ENCODE measurements at places on chromosomes 13 and 19.

- no peak for DNase-seq
Observed at GRCh38 chr19:40489882-40490230, 23.1 kb downstream of the SPTBN4 start.

- no peak for DNase-seq
Observed at GRCh38 chr13:64845110-64845509, 2385.0 kb downstream of the PCDH9 start.

DNA sequence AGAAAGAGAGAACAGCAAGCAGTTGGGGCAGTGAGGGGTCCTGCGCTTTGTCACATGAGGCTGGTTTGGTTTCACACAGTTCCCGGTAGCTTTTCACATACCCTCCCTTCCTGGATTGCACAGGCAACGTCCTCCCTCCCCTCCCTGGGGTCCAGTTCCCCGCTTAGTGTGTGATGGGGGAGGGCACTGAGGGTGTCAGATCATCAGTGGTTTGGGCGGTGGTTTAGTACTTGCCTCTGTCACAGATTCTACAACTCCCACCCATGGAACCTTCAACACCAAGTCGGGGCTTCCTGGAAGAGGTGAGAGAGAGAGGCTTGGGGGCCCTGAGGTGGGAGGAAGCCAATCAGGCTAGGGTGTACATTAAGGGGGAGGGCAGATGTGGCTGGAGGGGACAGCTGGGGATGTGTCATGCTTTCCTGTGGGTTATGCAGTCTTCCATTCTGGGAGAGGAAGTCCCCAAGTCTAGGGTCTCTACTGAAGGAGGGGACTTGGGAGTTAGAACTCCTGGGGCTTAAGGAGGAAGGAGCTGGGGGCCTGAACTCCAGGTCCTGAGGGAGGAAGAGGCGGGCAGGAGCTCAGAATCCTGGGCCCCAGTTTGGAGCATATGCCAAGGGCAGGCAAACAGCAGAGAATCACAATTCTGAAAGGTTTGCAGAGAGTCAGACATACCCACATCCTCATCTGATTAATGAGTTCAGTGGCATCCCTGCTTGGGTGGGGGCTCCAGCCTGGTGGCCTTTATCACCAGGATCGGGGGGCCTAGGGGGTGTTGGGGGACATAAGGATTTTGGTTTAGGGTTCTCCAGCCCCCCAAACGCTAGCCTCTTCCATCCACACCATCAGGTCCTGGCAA, at the start of gene NKG7:
TSS of gene NKG7 (minus strand) at position 6 of the 856 bp plus-strand sequence. CDS start 119 bp downstream, outside the sequence.
- DNase-seq, result no peak

DNA sequence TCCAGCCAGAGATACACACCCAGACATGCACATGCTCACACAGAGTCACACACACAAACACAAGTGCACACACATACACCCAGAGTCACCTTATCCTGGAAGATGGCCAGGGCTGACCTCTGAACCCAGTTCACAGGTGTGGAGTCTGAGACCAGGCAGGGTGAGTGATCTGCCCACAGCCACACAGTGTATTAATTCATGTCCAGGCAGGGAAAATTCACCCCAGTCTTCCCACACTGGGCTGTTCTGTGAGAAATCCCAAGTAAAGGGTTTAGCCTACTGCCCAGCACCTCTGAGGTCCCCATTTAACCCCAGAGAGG, 2.0 kb downstream of the POU2F2 start:
- DNase-seq, result no peak

DNA sequence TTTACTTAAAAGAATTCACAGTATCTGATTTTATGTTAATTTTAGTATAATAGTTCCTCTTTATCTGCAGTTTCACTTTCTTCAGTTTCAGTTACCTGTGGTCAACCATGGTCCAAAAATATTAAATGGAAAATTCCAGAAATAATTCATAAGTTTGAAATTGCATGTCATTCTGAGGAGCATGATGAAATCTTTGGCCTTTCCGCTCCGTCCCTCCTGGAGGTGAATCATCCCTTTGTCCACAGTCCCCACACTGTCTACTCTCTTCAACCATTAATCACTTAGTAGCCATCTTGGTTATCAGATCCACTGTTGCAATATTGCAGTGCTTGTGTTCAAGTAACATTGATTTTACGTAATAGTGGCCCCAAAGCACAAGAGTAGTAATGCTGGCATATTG, 26.9 kb downstream of the SLITRK6 start:
- no peak for DNase-seq

DNA sequence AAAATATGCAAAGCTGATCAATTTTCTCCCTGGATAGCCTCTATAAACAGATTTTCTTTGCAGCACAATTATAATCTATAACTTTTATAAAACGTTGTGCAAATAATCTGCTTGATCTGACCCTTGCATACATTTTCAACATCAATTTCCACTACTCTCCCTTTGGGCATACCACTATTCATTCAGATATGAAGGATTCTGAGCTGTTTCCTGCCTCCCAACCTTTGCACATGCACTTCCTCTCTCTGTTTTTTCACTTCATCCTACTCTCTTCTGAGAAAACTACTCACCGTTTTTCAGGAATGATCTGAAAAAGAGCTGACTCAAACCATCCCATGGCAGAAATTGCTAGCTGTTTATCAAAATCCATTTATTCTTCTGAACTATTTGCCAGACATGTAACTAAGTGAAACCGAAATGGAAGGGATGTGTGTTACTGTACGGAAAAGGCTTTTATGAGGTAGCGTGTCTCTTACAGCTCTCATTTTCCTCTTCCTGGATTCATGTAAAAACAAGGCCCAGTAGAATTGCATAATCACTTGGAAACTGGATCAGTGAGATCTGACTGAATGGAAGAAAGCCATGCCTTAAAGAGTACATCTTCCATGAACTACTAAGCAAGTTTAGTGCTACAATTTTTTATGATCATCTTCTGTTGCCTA, 1447.3 kb upstream of the MIR17HG start:
- no peak for DNase-seq

- DNase-seq, result no peak
Observed at GRCh38 chr19:35904311-35905068, 2.2 kb downstream of the HCST start.

GRCh38 chr19:15108845-15109767, 1.9 kb downstream of the SYDE1 start:
- DNase-seq, result no peak

DNA sequence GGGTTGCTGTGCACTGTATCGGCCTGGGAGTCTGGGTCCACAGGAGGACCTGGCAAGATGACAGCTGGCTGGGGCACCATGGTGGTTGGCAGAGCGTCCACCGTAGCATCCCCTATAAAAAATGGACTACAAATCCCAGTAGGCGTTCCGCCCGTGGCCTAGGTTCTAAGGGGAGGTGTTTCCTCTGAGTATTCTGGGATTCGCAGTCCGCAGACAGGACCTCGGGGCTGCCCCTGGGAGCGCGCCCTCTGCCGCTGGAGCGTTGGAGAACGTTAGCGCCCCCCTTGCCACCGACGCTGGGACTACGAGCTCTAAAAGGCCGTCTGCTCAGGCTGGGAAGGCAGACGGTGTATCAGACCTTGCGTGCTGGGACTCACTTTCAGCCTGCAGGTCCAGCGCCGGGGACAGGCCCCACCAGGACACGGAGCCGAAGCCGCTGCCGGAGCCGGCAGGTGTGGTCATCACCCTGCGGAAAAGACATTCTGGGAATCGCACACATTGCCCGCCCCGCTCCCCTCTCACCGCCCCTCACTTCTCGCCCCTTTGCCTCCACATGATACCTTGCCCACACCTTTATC, 372 bp downstream of the DNAAF3 start:
- DNase-seq, result peak; percentile 46

- DNase-seq, result peak; percentile 3
Observed at GRCh38 chr13:72953391-72953965, 105.3 kb upstream of the KLF5 start.

GRCh38 chr13:23392313-23392712, 41.2 kb downstream of the SACS start:
- DNase-seq, result no peak

DNA sequence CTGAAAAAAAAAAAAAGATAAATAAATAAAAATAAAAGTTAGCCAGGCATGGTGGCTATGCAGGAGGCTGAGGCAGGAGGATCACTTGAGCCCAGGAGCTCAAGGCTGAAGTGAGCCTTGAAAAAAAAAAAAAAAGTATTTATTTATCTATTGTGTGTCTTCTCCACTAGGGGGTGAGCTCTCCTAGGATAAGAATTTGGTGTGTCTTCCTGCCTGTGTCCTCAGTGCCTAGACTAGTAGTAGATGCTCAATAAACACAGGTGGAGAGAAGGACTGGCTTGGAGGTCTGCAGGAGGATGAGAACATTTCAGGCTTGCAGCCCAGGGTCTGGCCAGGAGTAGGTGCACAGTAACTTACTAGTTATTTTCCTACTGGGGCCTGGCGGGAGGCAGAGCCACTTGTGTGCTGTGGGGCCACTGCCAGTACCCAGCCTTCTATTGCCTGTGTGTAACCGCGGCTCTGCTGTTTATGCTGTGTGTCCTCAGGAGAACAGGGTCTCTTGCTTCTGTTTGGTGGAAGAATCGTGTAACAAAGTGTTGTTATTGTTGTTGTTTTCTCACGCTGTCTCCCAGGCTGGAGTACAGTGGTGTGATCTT, 5.4 kb downstream of the LMTK3 start:
- DNase-seq, result peak; percentile 46

- no peak for DNase-seq
Observed at GRCh38 chr19:17409990-17410389, 4.6 kb upstream of the BST2 start.

- peak; percentile 19 for DNase-seq
Observed at GRCh38 chr19:41657157-41657556, 30.3 kb upstream of the CEACAM4 start.

- DNase-seq, result peak; percentile 78
Observed at GRCh38 chr13:111139873-111140561, 24.9 kb downstream of the ARHGEF7 start.

DNA sequence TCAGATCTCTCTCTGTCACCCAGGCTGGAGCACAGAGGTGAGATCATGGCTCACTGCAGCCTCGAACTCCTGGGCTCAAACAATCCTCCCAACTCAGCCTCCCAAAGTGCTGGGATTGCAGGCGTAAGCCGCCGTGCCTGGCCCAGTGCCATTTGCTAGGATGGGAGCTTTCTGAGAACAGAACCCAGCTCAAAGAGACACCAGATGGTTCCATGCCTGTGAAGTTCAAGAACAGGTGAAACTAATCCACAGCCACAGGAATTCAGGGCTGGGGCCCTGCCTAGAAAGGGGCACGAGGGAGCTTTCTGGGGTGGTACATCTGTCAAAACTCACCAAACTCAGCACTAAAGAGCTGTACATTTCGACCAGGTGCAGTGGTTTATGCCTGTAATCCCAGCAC, 4.2 kb downstream of the SLC7A9 start:
- no peak for DNase-seq

- DNase-seq, result no peak
Observed at GRCh38 chr19:5503598-5503997, 48.4 kb downstream of the ZNRF4 start.

DNA sequence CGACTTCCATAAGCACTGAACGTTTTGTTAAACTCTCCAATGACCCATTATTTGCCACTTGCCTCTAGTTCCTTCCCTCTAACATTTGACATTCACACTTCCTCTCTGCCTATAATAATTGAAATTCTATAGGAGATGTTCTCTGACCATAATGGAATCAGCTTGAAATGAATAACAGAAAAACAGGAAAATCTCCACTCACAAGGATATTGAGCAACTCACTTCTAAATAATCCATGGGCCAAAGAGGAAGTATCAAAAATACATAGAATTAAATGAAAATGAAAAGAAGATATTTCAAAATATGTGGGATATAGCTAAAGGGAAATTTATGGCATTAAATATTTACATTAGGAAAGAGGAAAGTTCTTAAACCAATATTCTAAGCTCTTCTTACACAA, 3.4 kb upstream of the FCGBP start:
- DNase-seq, result no peak

GRCh38 chr13:110405597-110406450, 98.7 kb downstream of the COL4A2 start:
- no peak for DNase-seq

- DNase-seq, result no peak
Observed at GRCh38 chr13:21058361-21058760, 3.0 kb downstream of the LATS2 start.

DNA sequence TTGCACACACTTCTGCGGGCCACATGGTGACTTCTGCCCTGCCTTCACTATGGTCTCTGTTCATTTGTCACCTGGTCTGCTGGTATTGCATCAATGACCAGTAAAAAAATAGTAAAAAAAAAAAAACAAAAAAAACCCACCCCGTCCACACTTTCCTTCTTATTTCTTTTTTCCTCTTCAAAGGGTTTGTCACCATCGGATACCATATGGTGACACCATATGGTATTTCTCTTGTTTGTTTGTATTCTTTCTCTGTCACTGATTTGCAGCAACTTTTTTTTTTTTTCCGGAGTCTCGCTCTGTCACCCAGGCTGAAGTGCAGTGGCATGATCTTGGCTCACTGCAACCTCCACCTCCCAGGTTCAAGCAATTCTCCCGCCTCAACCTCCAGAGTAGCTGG, 26.2 kb upstream of the OR7C2 start:
- no peak for DNase-seq

GRCh38 chr19:898663-899062, 5.4 kb downstream of the RNU6-9 start:
- DNase-seq, result no peak

DNA sequence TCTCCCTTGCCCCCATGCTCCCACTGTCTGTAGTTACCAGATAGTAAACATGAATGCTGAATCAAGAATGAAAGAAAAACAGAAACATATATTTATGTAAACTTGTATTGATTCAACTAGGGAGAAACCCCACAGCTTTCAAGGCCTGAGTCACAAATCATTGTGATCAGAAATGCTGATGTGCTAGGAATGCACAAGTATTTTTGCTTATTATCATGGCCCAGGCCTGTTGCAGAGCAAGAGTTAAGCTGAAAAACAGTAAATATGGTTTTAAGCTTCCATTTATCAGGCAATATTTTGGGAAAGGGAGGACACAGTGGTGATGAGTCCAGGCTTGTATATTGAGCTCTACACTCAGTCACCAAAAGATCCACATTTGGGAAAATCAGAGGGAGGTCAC, 669.6 kb downstream of the DIAPH3 start:
- DNase-seq, result no peak

DNA sequence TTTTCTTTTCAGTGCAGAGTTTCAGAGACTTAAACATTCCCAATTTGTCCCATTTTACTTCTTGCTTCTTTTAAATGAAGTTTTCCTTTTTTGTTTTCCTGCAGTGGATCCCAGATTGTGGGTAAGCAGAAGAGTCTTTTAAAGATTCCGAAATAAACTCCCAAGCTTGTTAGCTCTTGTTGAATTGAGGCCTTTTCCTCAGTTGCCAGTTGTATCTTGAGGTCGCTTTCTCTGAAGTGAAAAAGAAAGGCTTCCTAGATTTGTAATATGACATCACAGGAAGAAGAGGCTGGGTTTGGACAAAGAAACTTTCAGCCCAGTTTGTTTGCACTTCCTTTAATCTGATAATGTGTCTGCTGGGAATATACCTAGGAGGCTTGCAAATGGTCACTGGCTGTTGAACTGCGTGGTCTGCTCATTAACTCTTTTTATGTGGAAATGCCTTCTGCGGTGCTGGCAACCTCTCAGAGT, at the start of gene LPAR6:
TSS of gene LPAR6 (minus strand) at position 233 of the 471 bp plus-strand sequence. CDS start 690 bp downstream, outside the sequence.
- DNase-seq, result no peak
